Cortex of kidney (tissue), 1 donor: ENCODE measurements at places on chromosomes 7 and 10.

- no peak for DNase-seq
These were observed 449.9 kb upstream of the ANKRD30A start for GRCh38 chr10:36675458-36675880.

- DNase-seq: no peak
These were observed 290.5 kb upstream of the LRGUK start for GRCh38 chr7:133836666-133837065.

DNA sequence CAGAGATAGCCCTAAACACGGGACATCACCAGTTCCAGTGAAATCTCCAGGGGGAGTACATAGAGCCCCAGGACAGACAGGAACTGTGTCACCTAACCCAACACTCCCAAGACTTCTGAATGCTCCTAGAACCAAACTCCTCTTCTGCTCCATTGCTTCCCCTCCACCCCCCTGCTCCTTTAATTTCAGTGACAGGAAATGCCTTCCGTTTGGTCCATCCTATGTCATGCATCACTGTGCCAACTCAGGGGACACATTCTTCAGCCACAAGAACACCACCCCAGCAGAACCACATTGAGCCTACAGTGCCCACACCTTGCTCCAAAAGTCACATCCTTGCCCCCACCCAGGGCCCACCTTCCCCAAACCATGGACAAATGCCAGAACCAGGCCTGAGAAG is 100.5 kb downstream of the KCNMA1 start:
- no peak for DNase-seq

- DNase-seq: no peak
These were observed 72.0 kb downstream of the KMT2C start for GRCh38 chr7:152363798-152364197.

DNA sequence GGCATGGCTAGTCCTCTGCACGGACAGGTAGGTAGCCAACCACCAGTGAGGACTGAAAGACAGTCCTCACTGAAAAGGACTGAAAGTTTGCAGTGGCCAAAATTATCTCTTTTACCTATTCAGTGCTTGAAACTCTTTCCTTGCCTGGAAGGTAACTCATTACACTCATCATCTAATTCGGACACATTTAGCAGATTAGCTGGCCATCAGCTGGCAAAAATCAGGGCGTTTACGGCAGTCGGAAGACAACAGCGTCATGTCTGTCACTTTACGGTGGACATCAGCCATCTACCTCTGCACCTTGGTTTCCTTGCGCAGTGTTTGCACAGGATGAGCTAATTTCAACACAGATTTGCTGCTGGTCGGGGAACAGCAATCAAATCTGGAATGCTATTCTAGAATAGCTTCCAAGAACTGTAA is 740 bp downstream of the ANXA7 start:
- no peak for DNase-seq

DNA sequence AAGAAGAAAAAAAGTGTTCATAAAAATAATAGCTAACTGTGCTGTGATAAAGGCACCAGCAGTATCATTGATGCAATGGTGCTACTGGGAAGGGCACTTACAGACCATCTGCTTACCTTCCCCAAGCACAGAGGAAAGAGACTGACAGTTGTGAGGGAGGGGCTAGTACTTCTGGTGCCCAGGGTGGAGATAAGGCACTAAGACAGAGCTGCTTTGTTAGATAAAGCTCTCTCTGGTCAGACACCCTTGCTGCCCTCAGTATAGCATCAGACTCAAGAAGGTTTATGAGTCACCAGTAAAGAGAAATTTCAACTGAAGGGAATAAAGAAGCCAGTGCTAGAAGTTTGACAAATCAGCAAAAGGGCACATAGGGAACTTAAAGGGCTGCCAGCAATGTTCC is 325.6 kb downstream of the HPSE2 start:
- no peak for DNase-seq

DNA sequence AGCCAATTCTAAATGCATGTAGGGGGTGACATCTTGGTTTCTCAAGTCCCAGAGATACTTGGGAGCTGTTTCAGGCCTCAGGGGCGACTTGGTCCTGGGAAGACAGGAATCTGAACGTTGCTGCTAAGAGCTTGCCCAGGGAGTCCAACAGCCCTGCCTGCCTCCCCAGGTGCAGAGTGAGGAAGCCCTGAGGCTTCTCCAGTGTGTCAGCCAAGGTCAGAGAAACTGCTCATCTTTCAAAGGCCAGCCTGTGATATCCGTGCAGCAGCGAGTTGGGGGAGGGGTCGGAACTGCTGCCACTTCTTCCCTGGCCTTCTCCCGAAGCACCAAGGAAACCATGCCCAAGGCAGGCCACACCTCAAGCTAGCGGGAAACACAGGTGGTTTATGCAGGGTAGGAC is 9.7 kb downstream of the GDF2 start:
- DNase-seq: no peak

- DNase-seq: no peak
These were observed 363.3 kb downstream of the TYW1 start for GRCh38 chr7:67359900-67360299.

- no peak for DNase-seq
These were observed 659.5 kb upstream of the NRG3 start for GRCh38 chr10:81215498-81215897.

DNA sequence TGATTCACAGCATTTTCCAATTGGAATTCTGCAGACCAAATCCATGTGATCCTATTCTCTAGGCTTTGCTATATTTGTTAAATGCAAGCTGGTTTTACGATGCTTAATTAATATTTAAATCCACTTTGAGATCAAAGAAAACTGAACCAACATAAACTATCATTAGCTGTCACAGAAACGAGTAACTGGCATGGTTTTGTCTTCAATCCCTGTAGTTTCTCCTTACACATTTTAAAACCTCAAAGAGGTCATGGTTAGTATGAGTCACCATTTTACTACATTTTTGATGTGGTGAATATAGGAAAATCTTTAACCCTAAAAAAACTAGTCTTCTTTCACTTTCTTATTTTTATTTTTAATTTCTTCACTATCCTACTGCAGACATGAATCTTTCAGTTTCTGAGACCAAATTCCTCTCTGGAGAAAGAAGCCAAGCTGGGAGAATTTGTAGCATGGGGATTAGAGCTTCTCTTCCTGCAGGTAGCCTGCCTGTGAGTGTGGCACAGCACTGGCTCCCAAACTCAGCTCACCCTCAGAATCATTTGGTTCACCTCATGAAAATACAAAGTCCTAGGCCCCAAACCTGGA is 8.7 kb upstream of the LIPM start:
- no peak for DNase-seq

DNA sequence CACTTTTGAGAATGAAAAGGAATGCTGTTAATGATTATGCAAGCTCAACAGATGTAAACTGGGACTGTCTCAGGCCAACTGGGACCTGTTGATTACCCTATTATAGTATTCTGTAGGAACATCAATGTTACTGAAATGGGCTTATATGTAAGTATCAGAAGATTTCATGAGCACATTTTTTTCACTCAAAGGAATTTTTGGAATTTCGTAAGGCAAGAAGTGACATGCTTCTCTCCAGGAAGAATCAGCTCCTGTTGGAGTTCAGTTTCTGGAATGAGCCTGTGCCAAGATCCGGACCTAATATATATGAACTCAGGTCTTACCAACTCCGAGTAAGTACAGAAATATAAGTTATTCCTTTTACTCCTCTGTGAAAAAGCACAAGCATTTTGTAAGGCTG is 19.2 kb downstream of the NIPSNAP2 start:
- DNase-seq: no peak

DNA sequence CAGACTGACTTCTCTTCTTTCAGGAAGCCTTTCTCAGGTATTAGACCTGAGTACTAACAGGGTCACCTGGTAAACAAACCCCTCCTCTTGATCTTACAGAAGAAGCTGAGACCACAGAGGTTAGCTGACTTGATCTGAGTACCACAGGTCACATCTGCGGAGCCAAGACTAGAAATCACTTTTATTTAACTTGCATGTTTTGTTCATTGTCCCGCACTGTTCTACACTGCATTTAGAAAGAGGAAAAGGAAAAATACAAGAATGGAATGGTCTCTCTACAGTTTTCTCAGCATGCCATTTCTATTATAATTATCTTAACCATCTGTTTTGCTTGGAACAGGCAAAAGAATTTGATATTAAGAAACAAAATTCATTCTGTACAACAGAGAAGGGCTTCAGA is 245.6 kb upstream of the ETV1 start:
- no peak for DNase-seq

- DNase-seq: no peak
These were observed 1180.3 kb downstream of the TYW1 start for GRCh38 chr7:68176974-68177373.

DNA sequence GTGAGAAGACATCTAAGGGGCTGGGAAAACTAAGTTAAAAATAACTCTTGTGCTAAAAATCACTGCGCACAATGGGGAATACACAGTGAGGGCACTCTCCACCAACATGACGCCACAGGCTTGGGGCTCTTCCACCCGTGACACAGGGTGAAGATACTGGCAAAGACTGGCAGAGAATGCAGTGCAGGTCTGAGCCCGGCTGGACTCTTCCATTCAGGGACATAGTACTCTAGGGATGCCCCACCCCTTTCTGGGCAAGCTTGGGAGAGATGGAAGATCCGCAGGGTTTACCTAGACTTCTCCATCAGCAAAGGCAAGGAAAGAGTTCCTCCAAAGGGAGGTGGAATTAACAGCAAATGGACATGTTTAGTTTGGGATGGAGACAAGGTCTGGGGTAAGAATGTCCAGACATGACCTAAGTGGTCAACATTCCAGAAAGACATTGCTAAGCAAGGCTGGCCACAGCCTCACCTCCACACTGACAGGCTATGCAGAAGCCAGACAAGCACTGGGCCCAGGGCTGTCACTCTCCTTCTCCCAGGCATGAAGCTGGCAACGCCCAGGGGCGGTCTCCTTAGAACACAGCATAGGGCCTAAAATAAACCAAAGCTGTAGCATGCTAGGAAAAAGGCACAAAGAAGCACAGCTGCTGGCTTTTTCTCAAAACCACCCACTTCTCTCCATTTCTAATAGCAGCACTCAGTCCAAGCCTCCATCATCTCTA is 28.1 kb downstream of the XPNPEP1 start:
- no peak for DNase-seq

DNA sequence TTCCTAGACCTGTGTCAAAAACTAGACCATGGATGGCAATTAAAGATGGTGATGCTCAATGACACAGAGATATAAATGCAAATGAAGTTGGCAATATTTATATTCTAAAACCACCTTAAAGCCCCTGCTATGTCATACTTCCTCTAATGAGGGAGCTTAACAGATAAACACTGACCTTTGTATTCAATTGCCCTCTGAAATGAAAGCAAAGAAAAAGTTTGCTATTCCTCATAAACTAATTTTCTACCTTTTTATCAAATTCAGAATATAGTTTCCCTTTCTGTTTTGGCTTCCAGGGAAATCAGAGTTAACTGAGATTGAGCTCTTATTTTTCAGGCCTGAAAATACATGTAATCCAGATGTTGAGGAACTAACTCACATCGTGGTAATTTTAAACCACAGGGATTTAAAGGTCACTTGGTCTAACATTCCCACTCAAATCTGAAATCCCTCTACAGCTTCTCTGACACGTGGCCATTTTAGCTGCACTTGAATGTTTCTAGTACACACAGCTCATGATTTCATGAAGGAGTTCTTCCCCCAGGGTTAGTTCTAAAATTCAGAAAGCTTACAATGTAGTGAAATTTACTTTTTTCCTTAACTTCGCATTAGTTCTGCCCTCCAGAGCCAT is 37.9 kb upstream of the ABCB5 start:
- DNase-seq: no peak

DNA sequence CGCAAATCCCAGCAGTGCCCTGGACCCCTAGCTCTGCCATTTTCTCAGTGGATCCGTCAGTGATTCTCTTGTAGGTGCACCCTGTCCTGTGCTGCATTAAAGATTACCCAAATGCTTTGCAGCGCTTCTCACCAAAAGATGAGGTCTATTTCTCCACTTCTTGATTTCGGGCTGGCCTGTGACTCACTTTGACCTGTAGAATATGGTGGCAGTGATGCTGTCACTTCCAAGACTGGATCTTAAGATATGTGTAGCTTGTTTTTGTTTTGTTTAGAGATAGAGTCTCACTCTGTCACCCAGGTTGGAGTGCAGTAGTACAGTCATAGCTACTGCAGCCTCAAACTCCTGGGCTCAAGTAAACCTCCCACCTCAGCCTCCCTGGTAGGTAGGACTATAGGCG is 37.0 kb upstream of the ZMIZ1 start:
- DNase-seq: no peak

DNA sequence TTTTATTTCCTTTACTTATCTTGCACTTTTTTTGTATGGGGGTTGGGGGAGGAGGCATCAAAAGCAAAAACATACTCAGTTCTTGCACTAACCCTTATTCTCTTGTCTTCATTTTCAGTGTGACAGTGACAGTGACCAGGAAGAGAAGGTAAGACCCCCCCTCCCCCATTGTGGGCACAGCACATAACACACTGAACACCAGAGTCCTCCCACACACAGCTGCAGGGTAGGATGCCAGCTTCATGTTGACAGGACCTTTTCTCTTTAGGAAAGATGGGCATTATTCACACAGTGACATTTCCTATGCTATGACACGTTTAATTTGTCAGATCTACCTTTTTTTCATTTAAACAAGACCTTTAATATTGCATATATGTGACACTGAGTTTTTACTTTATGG is 696.3 kb upstream of the GALNT17 start:
- DNase-seq: no peak

- no peak for DNase-seq
These were observed 263.1 kb downstream of the ACTR3B start for GRCh38 chr7:153022475-153023193.

- no peak for DNase-seq
These were observed 451.1 kb upstream of the ZMIZ1 start for GRCh38 chr10:78617631-78618030.

DNA sequence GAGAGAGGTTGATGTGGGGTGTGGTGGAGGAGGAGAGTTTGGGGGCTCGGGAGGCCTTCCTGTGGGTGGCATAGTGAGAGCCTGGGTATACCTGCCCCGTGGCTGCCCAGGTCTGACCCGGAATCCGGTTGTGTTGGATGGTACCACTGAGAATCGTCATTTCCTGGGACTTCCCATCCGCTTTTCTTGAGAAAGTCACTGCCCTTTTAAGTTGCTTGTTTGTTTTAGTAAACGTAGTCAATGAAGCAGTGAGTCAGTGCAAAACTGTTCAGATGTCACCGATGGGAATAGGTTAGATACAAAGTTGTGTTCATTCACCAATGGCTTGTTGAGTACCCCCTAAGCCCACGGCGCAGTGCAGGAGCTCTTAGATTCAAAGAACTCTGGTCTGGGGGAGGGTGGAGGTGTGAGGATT is 285.8 kb downstream of the CAMK1D start:
- no peak for DNase-seq

DNA sequence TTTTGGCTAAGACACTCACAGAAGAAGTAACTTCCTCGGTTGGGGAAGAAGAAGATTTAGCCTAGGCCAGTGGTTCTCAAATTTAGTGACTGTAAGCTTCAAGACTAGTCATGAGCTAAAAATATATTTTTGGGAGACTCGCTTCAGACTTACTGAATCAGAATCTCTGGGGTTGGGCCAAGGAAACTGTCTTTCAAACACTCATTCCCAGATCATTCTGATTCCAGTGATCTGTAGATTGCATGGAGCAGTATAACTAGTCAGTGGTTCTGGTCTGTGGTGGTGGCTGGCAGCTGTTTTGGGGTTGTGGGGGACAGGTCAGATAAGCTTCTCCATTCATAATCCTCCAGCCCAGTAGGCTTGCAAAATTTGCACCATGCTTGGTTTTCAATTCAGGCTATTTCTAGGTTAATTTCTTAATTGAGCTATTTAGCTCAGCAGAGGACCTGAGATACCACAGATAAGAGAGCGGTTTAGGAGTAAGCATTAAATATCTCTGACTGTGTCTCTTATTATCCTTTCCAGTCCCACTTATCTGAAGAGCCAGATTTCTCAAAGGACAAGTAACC is 3.8 kb upstream of the KAT6B start:
- DNase-seq: no peak
